CD4-positive, alpha-beta T cell treated with Interleukin-4 for 4 hours (primary cell): ENCODE measurements at places on chromosomes 2 and 18.

GRCh38 chr2:26401739-26402541 lies at the start of gene DRC1:
Gene DRC1 (plus strand): TSS chr2:26401920. CDS start chr2:26401990, 70 bp downstream.
- DNase-seq = no peak

DNA sequence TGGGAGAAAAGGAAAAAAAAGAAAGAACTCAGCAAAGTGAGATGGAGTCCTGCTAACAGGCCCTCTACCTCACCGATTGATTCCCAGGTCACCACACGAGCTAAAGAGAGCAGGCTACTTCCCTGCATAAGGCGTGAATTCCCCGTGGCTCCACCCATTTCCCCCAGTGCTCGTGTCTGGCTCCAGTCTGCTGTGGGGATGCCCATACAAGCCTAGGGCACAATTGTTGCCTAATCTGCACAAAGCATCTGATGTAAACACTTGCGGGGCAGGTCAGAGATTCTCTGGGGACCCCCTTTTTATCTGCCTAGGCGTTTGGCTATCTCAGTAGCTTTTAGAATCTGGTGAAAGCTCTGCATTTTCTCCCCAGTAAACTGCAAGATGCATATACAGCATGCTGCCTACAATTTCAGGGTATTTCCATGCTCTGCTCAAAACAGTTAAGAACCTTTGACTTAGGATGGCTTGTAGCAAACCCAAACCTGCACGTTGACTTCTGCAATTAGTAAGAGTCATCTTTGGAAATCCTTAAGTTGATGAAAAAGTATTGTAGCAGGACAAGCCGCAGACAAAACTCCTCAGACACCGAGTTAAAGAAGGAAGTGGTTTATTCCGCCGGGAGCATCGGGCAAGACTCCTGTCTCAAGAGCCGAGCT lies 34.8 kb downstream of the MYO3B start:
- no peak for DNase-seq

- no peak for DNase-seq
Measured at GRCh38 chr2:16140771-16141640, 200.7 kb downstream of the MYCN start.

DNA sequence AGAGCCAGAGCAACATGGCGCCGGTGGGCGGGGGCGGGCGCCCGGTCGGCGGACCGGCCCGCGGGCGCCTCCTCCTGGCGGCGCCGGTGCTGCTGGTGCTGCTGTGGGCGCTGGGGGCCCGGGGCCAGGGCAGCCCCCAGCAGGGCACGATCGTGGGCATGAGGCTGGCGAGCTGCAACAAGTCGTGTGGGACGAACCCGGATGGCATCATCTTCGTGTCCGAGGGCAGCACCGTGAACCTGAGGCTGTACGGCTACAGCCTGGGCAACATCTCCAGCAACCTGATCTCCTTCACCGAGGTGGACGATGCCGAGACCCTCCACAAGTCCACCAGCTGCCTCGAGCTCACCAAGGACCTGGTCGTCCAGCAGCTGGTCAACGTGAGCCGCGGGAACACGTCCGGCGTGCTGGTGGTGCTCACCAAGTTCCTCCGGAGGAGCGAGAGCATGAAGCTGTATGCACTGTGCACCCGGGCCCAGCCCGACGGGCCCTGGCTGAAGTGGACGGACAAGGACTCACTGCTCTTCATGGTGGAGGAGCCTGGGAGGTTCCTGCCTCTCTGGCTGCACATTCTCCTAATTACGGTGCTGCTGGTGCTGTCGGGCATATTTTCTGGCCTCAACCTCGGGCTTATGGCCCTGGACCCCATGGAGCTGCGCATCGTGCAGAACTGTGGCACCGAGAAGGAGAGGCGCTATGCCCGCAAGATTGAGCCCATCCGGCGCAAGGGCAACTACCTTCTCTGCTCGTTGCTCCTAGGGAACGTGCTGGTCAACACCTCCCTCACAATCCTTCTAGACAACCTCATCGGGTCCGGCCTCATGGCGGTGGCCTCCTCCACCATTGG lies 507 bp downstream of the CNNM4 start:
- DNase-seq = no peak

GRCh38 chr18:44771572-44771955 lies 90.9 kb downstream of the SETBP1 start:
- DNase-seq = no peak

GRCh38 chr2:14454202-14454601 lies 178.3 kb upstream of the LRATD1 start:
- no peak for DNase-seq
